NCI-H1105 treated with DMSO at 0.1 percent for 48 hours (cell line): ENCODE measurements at places on chromosomes 7 and 10.
A peak's percentile ranks its signal among the peaks of the same experiment; 100 is the strongest.

GRCh38 chr10:84195044-84195830 lies 900 bp downstream of the CDHR1 start:
- DNase-seq: no peak

GRCh38 chr10:116809483-116810119 lies 39.7 kb upstream of the ENO4 start:
- DNase-seq: peak; percentile 68

DNA sequence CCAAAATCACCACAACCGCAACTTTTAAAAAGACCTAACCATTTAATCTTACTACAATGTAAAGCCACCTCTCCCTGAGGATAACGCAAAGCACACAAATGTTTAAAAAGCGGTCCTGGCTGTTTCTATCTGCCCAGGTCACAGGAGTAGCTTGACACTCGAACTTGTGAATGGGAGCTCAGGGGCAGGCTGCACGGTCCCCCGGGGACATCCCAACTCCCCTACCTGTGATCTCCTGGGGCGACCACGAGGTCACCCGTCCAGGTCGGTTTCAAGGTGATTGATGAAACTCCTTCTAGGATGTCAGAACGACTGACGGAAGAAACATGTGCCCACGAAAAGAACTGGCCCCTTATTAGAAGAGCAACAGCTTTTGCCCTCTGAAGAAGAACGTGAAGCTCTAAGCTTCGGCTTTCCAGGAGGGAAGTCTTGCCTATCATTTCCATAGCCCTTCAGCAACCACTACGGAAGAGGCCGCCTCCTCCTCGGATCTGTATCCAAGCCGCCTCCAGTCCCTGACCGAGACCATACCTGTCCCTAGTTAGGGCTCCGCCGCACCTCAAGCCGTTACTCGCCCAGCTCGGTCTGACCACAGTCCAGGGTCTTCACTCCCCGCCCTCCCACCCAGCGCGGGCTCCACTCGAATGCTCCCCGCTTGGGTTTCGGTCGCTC lies 459 bp downstream of the CYCS start:
- DNase-seq: no peak

GRCh38 chr7:39594988-39595620 lies 28.3 kb upstream of the RALA start:
- DNase-seq: peak; percentile 66

GRCh38 chr7:27549606-27550005 lies 113.1 kb downstream of the HIBADH start:
- no peak for DNase-seq

DNA sequence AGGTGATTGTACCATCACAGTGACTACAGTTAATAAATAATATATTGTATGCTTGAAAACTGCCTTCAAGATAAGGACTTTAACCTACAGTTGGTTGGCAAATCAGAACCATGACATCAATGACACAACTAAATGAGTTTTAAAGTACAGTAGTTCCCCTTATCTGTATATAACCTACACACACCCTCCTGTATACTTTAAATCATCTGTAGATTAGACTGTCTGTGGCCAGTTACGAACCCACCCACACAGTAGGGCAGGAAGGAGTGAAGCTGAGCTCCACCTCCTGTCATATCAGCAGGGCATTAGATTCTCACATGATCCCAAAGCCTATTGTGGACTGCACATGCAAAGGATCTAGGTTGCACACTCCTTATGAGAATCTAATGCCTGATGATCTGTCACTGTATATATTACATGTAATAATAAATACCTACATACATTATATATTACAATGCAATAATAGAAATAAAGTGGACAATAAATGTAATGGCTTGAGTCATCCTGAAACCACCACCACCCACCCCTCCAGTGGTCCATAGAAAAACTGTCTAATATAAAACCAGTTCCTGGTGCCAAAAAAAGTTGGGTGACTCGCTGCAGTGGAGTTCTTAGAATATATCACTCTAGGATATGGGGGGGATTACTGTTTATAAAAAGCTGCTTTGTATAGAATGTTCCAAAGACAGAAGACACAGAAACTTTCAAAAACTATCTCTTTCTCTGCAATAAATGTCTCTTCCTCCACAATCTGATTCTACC lies 5.6 kb downstream of the TPK1 start:
- no peak for DNase-seq

GRCh38 chr7:76062254-76062653 lies 14.3 kb downstream of the MDH2 start:
- no peak for DNase-seq

DNA sequence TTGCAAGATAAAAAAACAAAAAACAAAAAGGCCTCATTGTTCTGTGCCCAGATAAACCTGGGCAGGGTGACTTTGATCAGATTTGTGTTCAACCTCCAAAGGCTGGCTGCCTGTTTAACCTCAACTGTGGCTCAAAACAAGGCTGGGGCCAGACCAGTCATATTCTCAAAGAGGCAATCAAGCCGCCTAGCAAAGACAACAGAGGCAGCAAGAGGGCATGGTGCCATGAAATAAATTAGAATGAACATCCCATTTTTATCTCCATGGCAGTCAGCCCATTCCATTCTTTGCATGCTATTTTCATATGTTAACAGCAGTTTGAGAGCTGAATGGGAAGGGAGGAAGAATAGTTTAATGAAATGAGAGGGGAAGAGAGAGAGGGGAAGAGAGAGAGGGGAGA lies 1150.3 kb downstream of the TYW1 start:
- peak; percentile 90 for DNase-seq

DNA sequence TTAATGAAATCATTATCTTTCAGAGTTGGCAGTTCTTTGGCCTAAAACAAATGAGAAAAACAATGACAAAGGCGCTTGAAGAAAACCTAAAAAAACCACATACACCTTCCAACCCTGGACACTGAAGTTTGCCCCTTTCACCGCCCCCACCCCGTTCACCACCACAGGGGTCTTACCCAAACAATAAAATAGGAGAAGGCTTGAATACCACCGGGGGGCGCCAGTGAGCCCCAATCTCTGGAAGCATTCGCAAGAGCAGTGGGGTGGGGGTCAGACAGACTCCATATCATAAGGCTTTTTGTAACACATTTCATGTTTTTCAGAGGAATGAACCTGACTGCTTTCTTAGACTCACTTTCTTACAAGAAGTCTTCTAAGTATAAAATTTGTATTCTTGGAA lies 163.6 kb downstream of the PIP4K2A start:
- peak; percentile 27 for DNase-seq

DNA sequence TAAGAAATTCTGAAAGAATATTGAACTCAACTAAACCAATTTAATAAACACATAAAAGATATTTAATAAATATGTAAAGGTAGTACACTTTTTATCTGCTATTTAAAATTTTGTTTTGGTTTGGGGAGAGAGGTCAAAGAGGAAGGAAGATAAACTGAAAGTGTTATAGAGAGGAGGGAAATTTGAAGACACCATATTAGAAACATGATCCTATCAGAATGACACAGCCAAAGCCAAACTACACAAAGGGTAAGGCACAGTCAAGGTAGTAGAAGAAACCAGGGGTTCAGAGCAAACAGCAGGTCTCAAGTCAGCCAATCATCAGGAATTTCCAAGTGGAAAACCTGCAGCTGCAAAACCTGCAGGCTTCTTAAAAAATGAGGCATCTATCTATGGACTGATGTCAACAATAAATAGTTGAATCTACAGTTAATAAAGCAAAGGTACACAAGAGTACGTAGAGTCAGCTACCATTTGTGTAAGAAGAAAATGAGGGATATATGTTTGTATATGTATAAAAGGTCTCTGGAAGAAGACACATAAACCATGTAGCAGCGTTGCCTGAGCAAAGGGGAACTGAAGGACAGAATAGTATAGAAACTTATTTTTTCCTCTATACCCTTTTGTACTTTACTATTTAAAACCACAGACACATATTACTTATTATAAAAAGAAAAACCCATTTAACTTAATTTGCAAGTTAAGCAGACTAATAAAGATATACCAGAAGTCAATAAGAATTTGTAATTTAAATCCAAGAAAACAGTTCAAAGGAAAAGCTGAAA lies 10.0 kb downstream of the ZNF800 start:
- DNase-seq: no peak

DNA sequence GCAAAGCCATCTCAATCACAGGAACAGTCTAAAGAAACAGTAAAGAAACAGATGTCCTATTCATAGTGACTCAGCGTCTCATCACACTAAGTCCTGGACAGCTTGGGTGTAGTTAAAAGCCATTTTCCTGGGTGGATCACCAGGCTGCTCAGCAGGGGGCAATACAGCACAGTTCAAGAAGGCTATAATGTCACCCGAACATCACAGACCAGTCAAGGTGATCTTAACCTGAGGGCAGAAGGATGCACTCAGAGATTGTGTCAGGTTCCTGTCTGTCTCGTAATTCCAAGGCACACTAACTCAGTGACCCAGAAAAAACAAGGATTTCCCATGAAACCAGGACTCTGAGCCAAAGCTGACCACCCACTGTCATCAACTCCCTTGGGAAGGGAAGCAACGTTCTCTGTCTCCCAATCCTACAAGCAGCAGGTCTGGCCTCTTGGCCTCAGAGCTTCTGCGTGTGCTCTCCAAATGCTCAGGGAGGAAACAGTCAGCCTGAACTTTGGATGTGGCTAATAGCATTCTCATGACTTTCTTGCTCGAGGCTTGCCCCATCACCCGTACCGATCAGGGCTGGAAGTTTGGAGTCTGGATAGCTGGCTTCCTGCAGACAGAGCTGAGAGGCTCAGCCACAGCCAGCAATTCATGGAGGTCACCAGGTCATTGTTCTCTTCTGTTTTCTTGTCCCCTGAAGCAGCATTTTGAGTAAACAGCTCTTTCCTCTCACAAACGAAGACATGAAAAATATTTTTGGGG lies 90.4 kb upstream of the FAM171A1 start:
- no peak for DNase-seq

- no peak for DNase-seq
Observed at GRCh38 chr10:4176500-4177281, 391.7 kb upstream of the KLF6 start.

- no peak for DNase-seq
Observed at GRCh38 chr7:152035817-152036216, 10.3 kb downstream of the GALNT11 start.

GRCh38 chr7:148630078-148630477 lies 39.5 kb downstream of the C7orf33 start:
- DNase-seq: no peak

DNA sequence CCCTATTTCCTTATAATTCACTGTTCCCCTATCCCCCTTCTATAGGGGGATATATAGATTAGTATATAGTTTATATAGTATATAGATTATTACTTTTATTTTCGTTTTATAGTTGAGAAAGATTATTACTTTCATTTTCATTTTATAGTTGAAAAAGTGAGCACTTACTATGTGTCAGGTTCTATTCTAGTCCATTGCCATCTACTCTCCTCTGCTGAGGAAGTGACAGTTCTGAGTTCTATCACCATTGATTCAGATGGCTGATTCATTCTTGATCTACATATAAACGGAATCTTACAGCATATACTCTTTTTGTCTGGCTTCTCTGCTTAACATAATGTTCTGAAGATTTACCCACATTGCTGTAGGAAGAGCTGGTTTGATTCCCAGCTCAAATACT lies 20.7 kb upstream of the CAV2 start:
- DNase-seq: no peak

DNA sequence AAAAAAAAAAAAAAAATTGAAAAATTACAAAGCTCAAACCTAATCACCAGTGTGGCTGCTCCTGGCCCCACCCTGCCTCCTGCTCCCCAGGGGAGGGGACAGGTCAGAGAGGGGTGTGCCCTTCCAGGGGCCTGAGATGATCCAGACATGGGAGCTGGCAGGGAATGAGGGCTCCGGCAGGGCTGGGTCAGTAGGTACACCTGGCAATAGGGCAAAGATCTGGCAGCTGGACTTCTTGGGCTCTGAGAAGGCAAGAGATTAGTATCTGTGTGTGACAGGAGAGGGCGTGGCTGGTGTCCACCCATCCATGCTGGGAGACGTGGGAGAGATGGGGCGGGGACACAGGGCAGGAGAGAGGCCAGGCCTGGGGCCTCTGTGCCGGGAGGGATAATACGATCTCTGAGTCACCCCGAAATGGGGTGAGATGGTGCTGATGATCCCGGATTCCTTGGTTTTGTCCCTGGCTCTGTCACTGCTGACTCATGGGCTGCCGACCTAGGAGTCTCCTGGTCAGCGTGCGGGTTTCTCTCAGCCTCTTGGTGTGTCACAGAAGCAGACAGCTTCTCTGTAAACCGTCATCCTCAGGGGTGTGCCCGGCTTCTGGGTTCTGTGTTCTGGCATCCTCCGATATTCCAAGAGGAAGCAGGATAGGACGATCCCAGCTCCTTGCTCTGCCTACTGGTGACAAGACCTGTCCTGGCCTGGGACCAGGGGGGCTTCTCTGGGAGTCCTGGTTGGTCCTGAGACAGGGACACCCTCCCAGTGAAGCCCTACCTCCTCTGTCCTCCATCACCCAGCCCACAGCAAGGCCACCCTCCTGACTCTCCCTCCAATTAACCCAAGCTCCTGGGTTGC lies 8.2 kb upstream of the CLDN4 start:
- DNase-seq: no peak

GRCh38 chr10:98374217-98374985 lies 40.6 kb downstream of the PYROXD2 start:
- peak; percentile 16 for DNase-seq

GRCh38 chr10:101007099-101007711 lies 7.6 kb downstream of the LZTS2 start:
- DNase-seq: no peak

DNA sequence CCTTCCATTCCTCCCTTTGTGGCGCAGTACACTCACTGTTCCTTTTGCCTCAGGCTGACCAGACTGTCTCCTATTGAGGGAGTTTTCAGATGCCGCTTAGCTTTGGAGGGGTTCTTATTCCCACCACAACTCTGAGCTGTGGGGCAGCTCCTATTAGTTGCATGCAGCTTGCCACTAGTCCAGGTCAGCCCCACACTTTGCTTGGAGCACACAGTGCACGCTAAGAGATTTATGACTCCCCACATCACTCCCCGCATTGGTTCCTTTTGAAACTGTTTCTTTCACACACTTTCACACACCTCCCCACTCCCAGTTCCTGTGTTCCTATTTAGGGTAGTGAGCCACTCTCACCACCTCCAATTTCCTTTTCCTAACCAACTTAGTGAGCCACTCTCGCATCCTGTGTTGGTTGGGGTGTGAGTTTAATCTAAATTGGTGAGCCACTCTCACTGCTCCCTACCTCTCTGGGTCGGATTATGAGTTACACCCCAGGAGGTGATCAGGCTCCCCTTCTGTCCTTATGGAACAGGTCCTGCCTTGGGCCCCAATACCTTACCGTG lies 10.4 kb upstream of the ZNF485 start:
- DNase-seq: no peak

DNA sequence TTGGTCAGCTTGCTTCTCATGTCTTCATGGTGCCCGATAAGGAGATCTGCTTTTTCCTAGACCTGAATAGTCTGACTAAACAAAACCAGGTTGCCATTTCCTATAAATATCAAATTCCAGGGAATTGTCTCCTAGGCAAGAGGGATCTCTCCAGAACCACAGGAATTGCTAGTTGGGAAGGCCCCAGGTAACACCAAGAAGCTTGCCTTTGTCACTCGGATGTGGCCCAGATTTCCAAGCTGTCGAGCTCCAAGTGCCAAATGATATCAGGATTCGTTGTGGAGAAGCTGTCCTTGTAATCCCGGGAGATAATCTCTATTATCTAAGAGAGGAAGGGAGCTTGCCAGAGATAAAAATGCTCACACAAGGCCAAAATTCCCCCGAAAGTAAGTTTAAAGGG lies 1288.5 kb upstream of the AUTS2 start:
- DNase-seq: no peak

GRCh38 chr7:26777385-26777784 lies 87.0 kb downstream of the SKAP2 start:
- DNase-seq: no peak
